Activated CD4-positive, CD25-positive, alpha-beta regulatory T cell treated with anti-CD3 and anti-CD28 coated beads, Interleukin-2, amount 50 U/mL, for 72 hours (primary cell): ENCODE measurements at places on chromosomes 13 and 19.

GRCh38 chr13:110784704-110785103, 71.2 kb downstream of the ING1 start:
- DNase-seq = no peak

GRCh38 chr13:94673851-94674250, 38.5 kb downstream of the SOX21 start:
- no peak for DNase-seq

DNA sequence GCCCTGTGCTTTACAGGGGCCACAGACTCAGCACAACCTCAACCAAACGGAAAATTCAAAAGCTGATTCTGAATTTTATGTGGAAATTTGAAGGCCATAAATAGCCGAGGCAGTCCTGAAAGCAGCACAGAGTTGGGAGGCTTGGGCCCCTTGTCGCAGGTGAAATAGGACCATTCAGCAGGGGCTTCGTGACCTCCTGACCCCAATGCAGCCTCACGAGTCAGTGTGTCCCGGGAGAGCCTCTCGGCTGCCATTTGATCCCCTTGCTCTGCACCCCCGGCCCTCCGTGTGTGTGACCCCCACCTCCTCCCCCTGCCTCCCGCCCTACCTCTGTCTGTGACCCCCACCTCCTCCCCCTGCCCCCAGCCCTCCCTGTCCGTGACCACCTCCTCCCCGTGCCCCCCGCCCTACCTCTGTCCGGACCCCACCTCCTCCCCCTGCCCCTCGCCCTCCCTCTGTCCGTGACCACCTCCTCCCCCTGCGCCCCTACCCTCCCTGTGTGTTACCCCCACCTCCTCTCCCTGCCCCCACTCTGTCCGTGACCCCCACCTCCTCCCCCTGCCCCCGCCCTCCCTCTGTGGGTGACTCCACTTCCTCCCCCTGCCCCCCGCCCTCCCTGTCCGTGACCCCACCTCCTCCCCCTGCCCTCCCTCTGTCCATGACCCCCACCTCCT, 41.7 kb upstream of the TFDP1 start:
- DNase-seq = no peak

- DNase-seq = no peak
Measured at GRCh38 chr13:111900390-111901131, 166.4 kb upstream of the SOX1 start.

DNA sequence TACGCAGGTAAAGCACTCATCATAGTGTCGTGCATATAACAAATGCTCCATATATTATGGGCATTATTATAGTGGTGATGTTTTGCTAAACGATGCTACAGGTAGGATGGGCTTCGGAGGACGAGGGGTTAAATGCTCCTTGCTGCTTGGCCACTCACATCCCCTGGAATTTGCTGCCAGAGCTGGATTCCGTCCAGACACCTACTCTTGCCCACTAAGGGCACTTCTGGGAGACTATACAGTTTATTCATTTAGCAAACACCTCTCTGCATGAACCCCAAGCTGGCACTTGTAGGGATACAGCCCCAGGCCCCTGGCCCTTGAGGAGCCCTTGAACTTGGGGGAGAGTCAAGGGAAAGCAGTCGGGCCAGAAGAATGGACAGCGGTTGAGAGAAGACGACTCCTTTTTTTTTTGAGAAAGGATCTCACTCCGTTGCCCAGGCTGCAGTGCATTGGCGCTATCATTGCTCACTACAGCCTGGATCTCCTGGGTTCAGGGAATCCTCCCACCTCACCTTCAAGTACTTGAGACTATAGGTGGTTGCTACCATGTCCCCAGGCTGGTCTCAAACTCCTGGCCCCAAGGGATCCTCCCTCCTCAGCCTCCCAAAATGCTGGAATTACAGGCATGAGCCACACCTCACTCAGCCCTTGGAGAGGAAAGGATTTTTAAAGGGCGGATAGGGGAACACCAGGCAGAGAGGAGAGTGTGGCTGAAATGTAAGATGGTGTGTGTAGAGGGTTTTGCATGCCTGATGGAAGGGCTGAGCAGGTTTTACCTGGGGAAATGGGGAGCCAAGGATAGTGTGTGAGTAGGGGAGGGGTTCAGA, 1.1 kb upstream of the MRPL34 start:
- DNase-seq = no peak
